ENCODE measurements at places on chromosomes 13 and 19.

GRCh38 chr19:16896146-16897028, 7.6 kb downstream of the F2RL3 start:
- DNase-seq: peak; percentile 27

- DNase-seq: no peak
Observed at GRCh38 chr19:48373567-48373966, 9.4 kb downstream of the SYNGR4 start.

- no peak for DNase-seq
Observed at GRCh38 chr19:49327878-49328544, 3.0 kb upstream of the SLC6A16 start.

DNA sequence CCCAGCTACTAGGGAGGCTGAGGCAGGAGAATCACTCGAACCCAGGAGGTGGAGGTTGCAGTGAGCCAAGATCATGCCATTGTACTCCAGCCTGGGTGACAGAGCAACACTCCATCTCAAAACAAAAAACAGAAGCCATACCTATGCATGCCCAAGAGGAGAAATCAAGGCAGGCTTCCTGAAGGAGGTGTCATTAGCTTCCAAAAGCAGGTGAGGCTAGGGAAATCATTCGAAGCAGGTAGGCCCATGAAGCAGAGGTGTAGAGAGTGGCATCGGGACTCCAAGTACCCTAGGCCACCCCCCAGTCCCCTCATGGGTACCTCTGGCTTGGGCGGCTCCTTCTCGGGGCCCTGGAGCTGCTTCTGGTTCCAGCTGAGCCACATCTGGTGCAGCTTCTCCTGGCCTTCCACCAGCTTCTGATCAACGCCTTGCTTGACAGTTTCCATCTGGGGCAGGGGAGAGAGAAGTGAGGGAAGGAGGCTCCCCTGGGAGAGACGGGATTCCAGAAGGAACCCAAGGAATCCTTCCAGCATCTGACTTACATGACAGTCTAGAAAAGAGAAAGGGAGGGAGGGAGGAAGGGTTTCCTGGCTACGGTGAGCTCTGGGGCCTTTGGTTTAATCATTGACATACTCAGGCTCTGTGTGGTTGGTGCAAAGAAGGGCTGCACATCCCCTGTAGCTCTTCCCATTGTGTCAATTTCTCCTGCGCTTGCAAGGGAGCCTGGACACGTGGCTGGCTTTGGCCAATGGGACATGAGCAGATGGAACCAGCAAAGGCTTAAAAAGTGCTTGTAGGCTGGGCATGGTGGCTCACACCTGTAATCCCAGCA, 13.1 kb upstream of the TICAM1 start:
- no peak for DNase-seq

- no peak for DNase-seq
Observed at GRCh38 chr19:16969135-16969534, 57.5 kb downstream of the CPAMD8 start.

DNA sequence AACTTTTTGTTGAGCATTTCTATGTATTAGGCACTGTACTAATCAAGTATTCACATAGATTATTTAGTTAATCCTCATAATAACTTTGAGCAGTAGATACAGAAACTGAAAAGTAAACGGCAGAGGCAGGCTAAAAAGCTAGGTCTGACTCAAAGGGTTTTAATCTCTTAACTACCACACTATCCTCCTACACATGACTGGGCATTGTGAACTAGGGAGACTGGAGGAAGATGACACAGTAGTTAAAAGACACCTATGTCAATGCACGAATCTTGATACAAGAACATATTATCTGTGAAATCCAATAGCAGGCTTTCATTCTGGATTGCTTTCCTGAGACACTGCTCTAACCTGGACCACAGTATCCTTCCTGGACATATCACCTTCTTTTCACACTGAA, 36.3 kb downstream of the MICU2 start:
- no peak for DNase-seq

DNA sequence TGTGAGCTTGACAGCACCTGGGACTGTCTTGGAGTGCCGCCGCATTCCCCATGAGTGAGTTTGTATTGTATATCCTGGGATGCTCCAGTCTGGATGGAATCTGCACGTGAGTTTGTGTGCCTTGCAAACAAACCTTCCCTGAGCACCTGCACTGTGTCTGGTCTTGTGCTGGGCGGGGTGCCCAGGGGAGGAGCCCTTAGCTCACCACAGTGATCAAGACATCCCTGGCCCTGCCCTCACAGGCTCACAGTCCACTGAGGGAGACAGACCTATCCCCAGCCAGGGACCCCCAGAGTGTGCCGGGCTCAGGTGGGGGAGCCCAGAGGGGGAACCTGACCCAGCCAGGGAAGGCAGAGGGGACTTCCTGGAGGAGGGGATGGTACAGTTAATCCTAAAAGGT, 1.7 kb upstream of the BCAM start:
- no peak for DNase-seq

DNA sequence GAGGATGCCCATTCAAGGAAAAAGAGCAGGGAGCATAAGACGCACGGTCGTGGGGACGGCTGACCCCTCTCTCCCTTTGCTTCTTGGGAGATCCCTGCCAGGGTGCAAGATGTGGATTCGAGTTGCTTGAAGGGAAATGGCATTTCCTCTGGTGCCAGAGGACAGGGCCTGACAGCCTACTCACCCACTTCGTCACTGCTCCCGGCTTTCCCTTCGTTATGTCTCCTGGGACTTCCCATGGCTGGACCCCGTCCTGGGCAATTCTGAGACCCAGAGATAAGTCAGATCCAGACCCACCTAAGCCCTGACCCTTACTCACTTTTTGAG, 1.2 kb downstream of the TBC1D17 start:
- DNase-seq: no peak

GRCh38 chr13:109668433-109669233, 117.8 kb downstream of the IRS2 start:
- DNase-seq: no peak

DNA sequence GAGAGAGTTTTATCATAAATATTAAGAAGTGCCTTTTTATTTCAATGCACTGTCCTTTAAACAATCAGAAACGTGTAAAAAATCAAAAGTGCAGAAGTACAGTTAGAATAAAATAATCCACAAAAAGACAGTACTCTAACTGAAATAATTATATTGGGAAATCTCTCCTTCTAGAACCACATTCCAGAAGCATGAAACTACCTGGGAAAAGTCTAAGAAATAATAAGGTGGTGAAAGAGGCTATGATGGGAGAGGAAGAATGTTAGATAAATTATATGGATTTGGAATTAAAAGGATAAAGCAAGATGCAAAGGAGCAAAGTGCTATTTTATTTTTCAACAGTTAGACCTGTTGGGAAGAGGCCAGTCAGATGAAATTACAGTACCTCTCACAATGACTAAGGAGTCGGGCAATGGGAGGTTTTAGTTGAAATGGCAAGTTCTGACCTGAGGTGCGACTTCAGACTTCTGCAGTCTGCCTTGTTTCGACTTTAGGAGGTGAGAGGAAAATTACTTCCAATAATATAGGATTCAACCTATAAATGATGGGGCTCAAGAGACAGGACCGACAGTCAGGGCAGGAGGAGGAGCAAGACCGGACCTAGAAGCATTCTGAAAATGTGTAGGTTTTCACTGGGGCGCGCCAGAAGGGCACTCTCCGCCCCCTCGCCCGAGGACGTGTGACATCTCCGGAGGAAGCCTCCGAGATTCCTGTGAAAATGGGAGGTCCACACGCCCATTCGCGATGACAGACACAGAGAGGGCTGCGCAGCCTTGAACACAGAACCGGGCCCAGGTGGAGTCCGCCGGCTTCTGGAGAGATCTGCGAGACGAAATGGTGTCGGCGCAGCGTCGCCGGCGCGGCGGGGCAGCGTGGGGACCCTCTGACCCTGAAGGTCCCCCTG, 717 bp downstream of the SPRYD7 start:
- peak; percentile 46 for DNase-seq

All from neuronal stem cell (in vitro differentiated cells).